Cerebellum (tissue), 4 donors: ENCODE measurements at places on chromosomes 6 and 20. TPM values are rescaled to one million over a fixed set of nuclear protein-coding genes. Genes with fewer than 3 reads are reported as not detected.

DNA sequence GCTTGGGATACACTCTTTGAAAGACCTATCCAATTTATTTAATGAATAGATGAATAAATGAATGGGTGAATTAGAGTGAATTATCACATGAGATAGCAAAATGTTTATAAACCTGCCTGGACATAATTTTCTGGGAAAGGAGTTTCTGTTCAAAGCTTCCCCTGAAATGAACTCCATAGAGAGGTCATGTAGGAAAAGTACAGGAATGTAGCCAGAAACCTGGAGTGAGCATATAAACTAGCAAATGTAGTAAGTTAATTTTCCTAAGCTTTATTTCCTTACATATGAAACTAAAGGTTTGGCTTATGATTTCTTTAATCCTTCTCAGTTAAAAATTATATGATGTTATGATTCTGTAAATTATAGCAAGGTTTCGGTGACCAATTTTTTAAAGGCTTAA is 380.3 kb upstream of the RSPO3 start:
- no peak for DNase-seq

DNA sequence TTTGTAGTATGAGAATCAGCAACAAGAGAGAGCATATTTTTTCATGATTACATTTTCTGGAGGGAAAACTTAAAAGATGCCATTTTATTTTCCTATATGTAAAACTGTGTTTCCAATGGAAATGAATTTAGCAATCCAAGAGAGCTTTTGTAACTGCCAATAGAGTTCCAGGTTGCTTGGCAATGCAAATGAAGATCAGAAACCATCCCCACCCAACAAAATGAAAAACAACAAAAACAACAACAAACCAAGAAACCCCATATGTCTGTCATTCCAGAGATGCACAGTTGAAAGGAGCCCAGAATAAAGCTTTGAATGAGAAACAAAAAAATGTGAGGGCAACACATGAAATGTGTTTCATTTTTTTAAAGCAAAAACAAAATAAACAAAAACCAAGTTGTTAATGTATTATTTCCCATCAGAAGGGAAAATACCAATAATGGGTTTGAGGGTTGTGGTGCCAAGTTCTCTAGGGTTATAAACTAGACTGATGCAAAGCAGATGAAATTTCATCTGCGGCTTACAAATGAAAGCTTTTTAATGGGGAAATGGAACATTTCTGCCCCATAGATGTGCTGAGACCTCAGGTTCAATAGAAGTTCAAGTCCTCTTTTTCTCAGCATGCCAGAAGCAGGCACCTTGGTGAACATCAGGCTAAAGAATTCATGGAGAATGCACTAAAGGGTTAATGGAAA is 121.5 kb upstream of the MCHR2 start:
- DNase-seq: no peak

DNA sequence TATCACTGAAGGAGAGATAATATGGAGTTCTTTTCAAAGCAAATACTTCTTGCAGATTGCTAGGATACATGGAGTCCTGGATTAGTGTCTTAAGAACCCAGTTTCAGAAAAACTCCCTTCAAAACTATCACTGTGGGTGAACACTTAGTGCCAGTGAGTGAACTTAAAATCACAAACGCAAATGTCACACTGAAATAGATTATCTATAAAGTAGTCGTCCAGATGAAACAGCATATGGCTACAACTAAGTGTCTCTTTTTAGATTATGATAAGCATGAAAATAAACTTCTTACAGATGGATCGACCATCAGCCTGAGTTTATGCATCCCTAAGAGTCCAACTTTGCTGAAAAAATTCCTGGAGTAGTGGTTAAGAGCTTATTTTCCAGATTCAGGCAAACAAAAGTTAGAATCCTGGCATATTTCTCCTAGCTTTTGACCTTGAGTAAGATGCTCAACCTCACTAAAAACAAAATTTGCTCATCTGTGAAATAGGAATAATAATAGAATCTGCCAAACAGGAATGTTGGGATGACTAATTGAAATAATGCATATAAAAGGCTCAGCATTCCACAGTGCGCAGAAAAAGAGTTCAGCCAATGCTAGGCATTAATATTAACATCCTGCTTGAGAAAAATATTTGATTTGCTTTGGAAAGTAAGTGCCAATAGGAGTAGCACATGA is 70.4 kb downstream of the DOK5 start:
- DNase-seq: no peak

DNA sequence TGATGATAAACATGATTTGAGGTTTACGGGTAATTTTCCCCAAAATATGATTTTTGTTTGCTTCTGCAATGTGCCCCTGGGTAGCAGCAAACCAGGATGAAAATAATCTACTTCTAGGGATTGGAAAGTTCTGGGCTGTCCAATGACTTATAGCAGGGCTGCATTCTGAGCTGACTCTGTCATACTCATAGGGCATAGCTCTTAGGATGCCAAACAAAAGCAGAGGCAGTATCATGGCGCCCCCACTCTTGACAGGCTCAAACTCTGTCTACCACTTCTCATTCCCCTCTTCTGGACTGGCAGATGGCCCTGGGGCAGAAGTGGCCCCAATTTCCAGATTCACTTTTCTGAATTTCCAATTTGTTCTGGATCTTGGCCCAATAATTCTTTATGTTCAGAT is 10.3 kb downstream of the SERPINB1 start:
- DNase-seq: no peak

DNA sequence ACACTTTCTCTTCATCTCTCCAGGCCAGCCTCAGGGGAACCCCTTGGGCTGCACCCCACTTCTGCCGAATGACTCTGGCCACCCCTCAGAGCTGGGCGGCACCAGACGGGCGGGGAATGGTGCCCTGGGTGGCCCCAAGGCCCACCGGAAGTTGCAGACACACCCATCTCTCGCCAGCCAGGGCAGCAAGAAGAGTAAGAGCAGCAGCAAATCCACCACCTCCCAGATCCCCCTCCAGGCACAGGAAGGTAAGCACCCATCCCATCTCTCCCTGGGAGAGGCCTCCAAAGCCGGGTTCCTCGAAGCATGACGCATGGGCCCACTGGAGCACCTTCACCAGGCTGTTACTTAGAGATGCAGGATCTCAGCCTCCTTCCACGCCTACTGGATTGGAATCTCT is 11.3 kb downstream of the MDFI start:
- DNase-seq: no peak

- no peak for DNase-seq
Observed at GRCh38 chr6:1322696-1323219, 10.9 kb downstream of the FOXQ1 start.

- no peak for DNase-seq
Observed at GRCh38 chr6:162538643-162539064, 188.9 kb downstream of the PRKN start.

ZC3H12D gene
- 0.36 TPM for total RNA-seq
